ENCODE measurements at places on chromosomes 3 and 15.

DNA sequence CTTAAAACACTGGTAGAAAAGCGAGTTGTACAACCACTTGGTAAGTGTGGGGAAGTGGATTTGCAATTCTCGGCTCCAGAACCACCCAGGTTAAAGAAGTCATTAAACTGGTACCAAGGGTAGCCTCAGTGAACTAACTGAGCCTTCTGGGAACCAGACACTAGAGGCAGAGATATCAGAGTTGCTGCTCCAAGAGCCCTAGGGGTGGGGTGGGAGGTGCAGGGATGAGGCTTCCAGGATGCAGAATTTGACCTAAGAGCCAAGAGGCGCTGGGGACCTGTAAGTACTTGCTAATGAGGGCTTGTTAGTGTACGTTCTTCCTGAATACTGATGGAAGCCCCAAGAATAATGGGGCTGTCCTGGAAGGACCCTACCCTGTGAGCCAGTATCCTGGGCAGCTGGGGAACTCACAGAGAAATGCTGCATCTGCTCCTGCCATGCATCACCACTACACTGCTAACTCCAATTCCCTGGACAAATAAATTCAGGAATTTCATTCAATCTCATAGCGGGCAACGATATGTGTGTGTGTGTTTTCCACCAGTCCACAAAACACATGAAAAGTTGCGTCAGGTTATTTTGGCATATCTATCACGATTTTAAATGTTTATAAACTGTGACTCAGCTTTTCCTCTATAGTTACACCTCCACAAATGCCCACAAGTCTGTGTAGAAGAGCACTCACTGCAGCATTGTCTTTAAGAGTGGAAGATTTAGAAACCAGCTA is 23.8 kb downstream of the STIMATE start:
- DNase-seq: no peak

DNA sequence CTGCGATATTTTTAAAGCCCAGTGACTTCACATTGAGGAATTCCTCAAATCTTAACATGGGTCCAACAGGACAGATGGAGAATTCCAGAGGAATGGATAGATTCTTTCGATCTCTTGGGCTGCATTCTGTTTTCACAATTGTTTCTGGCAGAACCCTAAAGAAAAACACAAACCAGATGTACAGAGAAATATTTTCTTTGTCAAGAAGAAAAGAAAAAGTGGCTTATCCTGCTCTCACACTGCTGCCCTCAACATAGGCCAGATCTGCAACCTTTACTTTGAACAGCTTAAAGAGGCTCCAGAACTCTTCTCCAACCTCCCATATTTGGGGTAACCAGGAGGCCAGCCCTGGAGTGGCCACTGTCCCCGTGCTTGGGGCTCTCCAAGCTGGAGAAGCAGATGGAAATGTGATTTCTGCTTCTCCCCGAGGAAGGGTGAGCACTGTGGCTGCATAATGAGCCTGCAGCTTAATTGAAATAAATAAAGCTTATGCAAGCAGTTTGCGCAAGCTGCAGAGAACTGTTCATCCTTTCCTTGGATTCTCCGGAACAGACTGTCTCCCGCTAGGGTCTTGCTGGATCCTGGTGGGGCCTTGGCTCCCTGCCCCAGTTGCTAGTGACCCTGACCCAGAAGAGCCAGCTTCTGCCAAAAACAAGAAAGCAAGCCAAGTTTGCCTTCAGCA is 453.2 kb upstream of the PROK2 start:
- DNase-seq: no peak

- no peak for DNase-seq
Observed at GRCh38 chr15:39731266-39731665, 51.4 kb downstream of the FSIP1 start.

DNA sequence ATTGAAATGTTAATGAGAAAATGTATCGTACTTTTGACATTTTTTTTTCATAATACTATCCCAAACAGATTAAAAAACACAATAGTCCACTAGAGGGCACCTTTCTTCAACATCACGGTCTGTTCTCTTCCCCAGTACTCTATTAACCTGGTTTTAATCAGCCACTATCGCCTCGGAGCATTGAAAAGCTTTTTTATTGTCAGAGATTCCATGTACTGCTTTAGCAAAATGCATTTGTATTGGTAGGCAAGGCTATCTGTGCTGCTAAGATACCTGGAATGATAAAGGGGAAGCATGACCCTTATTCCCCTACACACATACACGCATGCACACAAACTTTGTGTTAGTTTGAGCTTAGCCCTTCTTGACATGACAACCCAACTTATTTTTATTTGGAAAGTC is 160.1 kb upstream of the IL12A start:
- DNase-seq: no peak

- no peak for DNase-seq
Observed at GRCh38 chr15:58139276-58139988, 1.3 kb downstream of the AQP9 start.

DNA sequence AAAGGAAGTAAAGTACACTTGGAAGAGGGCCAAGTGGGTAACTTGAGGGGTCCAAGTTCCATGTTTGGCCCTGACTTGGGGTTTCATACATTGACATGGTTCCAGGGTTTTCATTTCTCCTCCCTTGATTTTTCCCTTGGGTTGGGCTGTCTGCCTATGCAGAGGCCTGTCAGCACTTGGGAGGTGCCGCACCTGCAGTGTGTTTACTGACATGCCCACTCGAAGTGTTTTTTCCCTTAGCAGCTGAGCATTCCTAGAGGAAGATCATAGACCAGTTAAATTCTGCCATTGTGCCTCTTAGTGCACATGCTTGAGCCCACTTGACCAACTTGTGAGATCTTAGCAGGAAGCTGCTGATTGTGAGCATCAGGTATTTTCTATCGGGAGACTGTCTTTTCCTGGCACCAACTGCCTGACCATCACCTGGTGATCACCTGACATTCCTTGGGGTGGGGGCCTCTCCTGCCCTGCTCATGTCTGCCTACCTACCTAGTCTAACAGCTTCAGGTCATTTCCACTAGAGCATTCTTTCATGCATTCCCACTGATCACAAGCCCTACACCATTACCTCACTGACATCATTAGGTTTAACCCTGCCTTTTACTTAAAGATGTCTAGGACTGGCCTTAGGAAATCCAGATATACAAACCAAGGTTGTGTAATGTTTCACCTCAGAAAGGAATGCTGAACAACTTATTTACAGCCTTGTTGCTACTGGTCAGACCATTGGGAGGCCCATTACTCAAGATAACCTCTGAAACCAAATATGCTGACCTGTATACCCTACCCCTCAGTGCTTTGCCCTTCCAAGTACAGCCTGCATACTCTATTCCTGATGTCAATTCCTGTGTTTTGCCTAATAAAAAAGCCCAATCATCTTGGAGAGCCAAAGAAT is 68.3 kb downstream of the CD47 start:
- DNase-seq: no peak

GRCh38 chr3:127441764-127442163 is 148.8 kb downstream of the TPRA1 start:
- DNase-seq: no peak

GRCh38 chr3:121786485-121786884 is 36.9 kb upstream of the GOLGB1 start:
- DNase-seq: no peak

GRCh38 chr3:159844801-159845261 is 143.8 kb upstream of the IL12A start:
- no peak for DNase-seq

- no peak for DNase-seq
Observed at GRCh38 chr15:70147778-70148177, 50.1 kb upstream of the TLE3 start.

GRCh38 chr3:17088602-17089313 is 204.0 kb downstream of the PLCL2 start:
- DNase-seq: no peak

- no peak for DNase-seq
Observed at GRCh38 chr15:96334017-96334704, 3.7 kb downstream of the NR2F2 start.

GRCh38 chr3:153051427-153052095 is 110.5 kb upstream of the RAP2B start:
- DNase-seq: no peak

DNA sequence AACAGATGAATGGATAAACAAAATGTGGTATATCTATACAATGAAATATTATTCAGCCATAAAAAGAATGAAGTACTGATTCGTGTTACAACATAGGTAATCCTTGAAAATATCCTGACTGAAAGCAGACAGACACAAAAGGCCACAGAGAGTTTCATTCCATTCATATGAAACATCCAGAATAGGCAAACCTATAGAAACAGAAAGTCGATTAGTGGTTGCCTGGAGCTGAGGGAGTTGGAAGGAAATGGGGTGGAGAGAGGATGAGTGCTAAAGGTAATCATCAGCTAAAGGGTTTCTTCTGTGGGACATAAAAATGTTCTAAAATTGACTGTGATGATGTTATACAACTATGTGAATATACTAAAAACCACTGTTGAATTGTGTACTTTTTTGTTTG is 22.9 kb downstream of the FOXP1 start:
- no peak for DNase-seq

DNA sequence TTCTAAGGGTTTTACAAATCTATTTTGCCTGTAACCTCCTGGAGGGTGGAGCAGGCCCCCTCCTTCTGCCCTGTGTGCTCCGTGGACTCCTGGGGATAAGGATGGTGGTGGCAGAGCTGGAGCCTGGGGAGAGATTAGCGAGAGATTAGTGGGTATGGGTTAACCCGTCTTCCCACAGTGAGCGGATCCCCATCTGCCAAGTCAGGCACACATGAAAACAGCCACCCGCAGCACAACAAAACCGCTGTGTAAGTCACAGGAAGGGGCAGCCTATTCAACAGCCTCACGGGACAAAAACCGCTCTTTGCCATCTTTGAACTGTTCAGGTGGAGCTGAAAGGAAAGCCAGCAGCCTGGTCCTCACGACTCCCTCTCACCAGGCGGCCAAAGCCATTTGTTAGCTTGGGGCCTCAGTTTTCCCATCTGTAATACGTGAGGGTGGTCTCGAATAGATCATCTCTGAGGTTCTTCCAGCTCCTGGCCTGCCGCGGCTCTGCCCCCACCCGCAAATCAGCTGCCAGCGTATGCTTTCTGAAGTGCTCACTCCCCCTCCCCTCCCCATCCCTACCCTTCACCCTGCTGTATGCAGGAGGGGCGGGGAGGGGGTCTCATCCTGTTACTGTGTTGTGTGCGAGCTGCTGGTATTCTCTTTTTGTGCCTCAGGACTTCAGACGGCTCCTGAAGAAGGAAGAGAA is 43.6 kb downstream of the PDIA5 start:
- DNase-seq: no peak

DNA sequence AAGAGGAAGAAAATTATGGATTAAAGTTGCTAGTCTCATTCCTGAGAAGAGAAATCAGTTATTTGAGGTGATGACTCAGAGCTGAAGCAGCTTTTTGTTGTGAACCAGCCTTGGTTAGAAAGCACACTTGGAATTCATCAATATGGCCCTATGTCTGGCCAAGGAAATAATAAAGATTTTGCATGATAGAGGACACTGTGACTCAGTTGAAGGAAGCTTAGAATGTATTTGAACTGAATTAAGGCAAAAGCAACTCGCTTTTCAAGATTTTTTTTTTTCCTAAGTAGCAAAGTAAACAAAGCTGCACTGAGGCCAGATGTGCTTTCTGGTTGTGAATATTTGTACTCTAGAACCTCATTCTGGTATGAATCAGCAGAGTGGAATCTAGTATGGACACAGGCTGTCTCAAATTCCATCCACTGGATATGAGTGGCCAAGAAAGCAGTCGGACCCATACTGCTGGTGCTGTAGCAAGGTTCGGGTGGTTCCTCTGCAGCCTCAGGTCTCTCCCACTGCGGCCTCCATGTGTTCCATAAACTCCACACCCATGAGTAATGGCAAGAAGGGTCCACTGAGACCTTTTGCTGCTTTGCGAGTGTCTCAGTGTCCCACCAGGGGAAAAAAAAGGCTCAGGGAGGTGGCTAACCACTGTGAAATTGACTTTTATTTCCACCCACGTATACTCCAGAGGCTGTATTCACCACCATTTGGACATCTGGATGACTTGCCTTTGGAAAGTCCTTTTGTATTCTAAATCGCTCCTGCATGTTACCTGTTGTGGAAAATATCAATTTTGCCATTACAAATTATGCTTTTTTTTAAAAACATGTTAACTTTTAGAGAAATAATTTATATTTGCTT is 53.1 kb downstream of the TGFBR2 start:
- DNase-seq: no peak

DNA sequence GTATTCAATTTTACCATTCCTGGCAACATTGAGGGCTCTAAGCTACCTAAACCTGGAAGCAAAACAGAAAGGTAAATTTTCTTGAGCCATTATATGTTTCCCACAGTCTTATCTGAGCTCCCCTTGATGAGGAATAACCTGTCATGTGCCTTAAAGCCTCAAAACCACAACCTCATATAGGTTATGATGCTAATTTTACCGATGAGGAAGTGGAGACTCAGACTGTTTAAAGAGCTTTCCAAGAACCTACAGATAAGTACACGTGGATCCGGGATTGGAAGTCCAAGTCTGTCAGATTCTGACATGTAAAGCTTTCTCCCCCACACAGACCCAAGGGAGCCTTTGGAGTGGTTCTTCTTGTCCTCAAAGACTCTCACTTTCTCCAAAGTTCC is 140.5 kb downstream of the SEMA6D start:
- DNase-seq: no peak

Data from T-helper 1 cell (primary cell).